Activated CD4-positive, alpha-beta T cell treated with anti-CD3 and anti-CD28 coated beads, Interleukin-2, amount 10 ng/mL, durations not matched to agents 7 days and 5 days (primary cell): ENCODE measurements at places on chromosomes 4 and X.

- no peak for DNase-seq
Measured at GRCh38 chr4:145888393-145888792, 50.2 kb downstream of the ZNF827 start.

GRCh38 chrX:98371994-98372393 is 1488.3 kb downstream of the RPA4 start:
- DNase-seq: no peak

GRCh38 chrX:11888421-11888820 is 130.4 kb downstream of the MSL3 start:
- no peak for DNase-seq

DNA sequence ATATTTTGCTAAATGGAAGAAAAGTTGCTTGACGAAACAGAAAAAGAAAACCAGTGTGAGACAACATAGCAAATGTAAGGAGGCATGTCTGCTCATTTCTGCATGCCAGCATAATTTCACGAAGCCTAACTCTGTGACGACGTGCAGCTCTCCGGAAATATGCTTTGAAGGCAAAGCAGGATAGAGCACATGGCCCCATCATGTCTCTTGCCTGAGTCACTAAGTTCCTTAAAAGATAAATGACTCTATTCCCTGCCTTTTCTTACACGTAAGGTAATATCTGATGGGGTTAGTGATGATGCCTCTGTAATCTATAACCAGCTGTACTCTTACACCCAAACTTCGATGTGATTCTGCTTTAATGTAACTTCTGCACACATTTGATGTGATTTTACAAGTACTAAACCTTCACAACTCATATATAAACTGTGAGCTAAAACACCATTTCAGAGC is 64.5 kb downstream of the ANXA3 start:
- DNase-seq: no peak
